Activated CD8-positive, alpha-beta memory T cell treated with anti-CD3 and anti-CD28 coated beads, Interleukin-2, amount 50 U/mL, for 48 hours (primary cell): ENCODE measurements at places on chromosomes 7 and 10.

- no peak for DNase-seq
These were observed 3.4 kb downstream of the CAV1 start for GRCh38 chr7:116528008-116528789.

GRCh38 chr7:106814887-106815286 is 50.2 kb upstream of the PIK3CG start:
- no peak for DNase-seq

GRCh38 chr7:80779456-80779855 is 139.4 kb downstream of the SEMA3C start:
- DNase-seq: no peak

DNA sequence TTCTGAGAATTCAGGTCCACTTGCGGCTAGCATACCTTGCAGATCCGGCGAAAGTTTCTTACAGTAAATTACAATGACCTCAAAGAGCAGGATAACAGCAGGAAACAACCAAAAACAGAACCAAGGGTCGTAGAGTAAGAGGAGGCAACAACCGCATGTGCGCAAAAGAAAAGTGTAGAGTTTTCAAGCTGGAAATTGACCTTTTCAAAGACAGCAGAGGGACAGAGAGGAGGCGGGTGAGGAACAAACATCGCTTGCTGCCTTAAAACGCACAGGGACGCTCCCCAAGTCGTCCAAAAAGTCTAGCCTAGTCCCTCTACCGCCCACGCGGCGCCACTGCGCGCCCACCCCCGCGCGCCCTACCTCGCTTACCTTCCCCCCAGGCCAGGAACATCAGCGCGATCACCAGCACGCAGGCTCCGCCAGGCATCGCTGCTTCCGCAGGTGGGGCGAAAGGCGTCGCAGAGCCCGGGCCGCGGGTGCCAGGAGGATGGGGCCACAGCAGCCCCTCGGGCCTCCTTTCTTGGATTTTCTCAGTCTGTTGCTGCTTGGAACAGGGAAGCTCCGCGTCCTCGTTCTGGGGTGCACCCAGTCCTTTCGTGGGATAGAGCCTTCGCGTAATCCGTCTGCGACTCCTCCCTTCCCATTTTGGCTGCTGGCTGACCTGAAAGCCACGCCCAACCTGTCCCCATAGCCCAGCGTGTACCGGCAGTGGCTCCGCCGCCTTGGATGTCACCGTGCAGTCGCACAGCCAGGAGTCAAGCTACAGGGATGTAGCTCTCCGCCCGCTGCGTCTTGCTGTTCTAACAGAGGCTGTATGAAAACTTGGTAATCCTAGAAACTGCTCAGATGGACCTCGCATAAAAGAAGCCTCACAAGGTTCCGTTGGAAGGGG is at the start of gene VWDE:
TSS of gene VWDE (minus strand) at position 579 of the 895 bp plus-strand sequence. CDS start at position 430, 149 bp downstream.
- DNase-seq: peak; percentile 73

- no peak for DNase-seq
These were observed 25.1 kb downstream of the CDK14 start for GRCh38 chr7:90621125-90621746.

GRCh38 chr7:116598861-116599260 is 73.1 kb upstream of the MET start:
- DNase-seq: no peak

GRCh38 chr7:70887186-70887585 is 244.8 kb upstream of the GALNT17 start:
- DNase-seq: no peak

DNA sequence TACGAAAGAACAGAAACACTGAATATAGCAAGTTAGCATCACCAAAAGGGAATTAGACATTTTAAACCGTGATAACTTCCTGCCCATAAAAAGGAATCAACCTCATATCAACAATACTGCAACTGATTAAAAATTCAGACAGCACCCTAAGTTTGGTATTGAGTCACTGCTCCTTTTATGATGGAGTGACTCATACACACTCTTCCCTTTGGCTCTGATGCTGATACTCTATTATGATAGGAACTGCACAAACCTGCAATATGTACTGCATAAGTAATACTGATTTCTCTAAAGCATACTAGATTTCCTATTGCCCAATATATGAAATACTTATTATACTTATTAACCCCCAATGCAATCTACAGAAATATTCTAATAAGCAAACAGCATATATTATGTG is 118.7 kb downstream of the PARD3 start:
- DNase-seq: no peak

- no peak for DNase-seq
These were observed 203.7 kb downstream of the GRID1 start for GRCh38 chr10:86162696-86163400.

DNA sequence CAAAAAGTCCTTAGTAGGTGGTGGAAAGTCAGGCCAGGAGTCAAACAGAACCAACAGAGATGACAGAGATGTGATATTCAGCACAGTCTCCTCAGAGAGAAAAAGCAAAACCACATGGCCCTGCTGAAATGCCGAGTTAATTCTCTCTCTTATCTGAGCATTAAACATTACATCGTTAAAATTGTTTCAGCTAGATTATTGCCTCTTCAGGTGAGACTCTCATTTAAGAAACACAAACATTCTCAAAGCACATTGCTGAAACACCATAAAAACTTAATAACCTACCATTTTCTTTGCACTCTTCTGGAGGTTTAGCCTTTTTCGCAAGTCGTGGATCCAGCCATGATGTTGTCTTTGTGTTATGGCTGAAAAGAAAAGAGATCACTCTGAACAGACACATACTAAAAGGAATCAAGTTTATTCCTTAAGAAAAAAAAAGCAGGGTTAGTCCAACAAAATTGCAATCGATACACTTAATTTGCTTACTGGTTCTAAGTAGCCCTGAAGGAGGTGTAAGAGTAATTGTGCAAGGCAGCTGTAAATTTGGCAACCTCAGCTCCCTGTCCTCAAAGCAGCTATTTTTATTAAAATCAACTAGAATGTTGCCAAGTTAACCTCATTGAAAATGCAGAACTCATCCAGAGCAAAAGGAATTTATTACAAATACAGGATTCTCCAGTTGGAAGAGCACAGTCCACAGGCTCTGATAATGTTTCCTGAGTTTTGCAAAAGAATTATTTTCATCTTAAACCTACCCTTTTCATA is 691.1 kb downstream of the PHTF2 start:
- DNase-seq: no peak

DNA sequence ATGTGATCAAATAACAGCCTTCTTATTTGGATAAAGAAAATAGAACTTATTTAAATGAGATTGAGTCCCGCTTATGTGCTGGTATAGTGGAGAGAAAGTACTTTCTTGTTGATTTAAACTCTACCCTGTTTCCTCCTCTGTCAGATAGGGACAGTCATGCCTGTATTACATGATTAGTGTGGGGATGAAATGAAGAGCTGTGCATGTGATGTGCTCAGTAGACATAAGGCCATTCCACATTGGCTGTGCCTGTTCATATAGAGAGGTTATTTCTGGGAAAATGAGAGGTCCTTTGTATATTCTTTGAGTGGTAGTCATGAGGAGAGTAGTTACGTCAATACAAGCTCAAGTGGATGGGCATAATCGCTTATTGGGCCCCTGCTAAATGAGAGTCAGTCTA is 5.7 kb downstream of the MTURN start:
- no peak for DNase-seq

- no peak for DNase-seq
These were observed 726.9 kb downstream of the TNS3 start for GRCh38 chr7:46854958-46855473.

GRCh38 chr7:107068156-107068555 is 23.7 kb downstream of the PRKAR2B start:
- DNase-seq: no peak
